Islet precursor cell (in vitro differentiated cells): ENCODE measurements at places on chromosomes 13 and 19.

- DNase-seq, result no peak
These were observed 52.0 kb downstream of the ARHGEF7 start for GRCh38 chr13:111166882-111167675.

- DNase-seq, result no peak
These were observed 16.2 kb downstream of the EDNRB start for GRCh38 chr13:77902319-77902963.

DNA sequence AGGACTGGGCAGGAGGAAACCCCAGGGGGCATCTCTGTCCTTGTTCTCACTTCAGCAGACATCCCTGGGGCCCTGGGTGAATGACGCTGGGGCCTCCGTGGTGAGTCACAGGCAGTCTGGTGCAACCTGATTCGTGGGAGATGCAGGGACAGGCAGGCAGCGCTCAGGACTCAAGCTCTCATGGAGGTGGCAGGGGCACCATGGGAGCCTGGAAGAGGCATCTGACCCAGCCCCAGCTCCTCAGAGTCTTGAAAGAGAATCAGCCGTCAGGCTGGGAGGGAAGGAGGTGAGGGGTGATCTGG is 14.0 kb upstream of the PTOV1 start:
- no peak for DNase-seq

GRCh38 chr19:44356383-44357111 is at the start of gene ZNF112:
Gene ZNF112 (minus strand): TSS chr19:44356680. CDS start chr19:44340539, 16,141 bp downstream.
- DNase-seq, result peak; percentile 96
